ENCODE measurements at places on chromosomes 7 and 10.

- DNase-seq = no peak
Measured at GRCh38 chr10:121310151-121310711, 288.0 kb downstream of the FGFR2 start.

- DNase-seq = no peak
Measured at GRCh38 chr7:69436946-69437345, 161.3 kb upstream of the AUTS2 start.

GRCh38 chr10:78401624-78402367, 368.1 kb downstream of the RPS24 start:
- no peak for DNase-seq

GRCh38 chr10:22634093-22634492, 80.3 kb downstream of the PIP4K2A start:
- DNase-seq = no peak

DNA sequence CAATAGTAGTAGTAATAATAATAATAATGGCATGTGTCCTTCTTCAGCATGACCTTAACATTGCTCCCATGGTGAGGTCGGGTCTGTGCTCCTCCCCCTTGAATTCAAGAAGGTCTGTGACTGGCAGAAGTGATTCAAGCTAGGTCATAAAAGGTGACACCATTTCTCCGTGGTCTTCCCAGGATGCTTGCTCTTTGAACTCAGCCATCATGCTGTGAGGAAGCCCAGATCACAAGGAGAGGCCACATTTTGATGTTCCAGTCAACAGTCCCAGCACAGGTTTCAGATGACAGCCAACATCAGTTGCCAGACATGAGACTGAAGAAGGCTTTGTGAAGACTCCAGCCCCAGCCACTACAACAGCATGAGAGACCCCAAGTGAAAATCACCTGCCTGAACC, 83.9 kb downstream of the SEPTIN14 start:
- DNase-seq = no peak

DNA sequence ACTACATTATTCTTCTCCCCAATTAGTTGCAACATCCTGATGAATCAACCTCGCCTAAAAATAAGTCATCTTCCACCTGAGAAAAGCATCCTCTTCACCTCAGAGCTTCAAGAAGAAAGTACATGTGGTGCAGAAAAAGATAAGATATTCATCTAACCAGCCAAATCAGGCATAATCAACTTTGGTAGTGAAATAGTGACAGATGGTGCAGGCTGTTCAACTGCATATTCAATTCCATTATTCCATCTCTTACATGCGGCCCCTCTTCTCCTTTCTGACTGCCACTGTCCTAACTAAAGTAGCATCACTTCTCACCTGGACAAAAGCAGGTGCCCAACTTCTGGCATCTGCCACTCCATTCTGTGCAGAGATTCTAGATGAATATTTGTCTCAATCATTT, 148.4 kb upstream of the STEAP1 start:
- DNase-seq = no peak

Data from activated naive CD4-positive, alpha-beta T cell (primary cell).